ENCODE measurements at places on chromosomes 12 and 14. TPM values are rescaled to one million over a fixed set of nuclear protein-coding genes. Genes with fewer than 3 reads are reported as not detected.

C14orf93 gene
- 14.9 TPM for total RNA-seq

ANO2 gene
- 94.8 TPM for total RNA-seq

SIRT4 gene
- 9.5 TPM for total RNA-seq

ARHGDIB gene
- 23.1 TPM for total RNA-seq

IL22 gene
- not detected for total RNA-seq

ZDHHC22 gene
- 5.6 TPM for total RNA-seq

KRT86 gene
- not detected for total RNA-seq

ADCK1 gene
- total RNA-seq = 10.6 TPM

AICDA gene
- total RNA-seq = 0.66 TPM

KRT83 gene
- total RNA-seq = not detected

EGLN3 gene
- 31.7 TPM for total RNA-seq

HPD gene
- total RNA-seq = 0.77 TPM

GPR68 gene
- total RNA-seq = 2.1 TPM

HOTAIR gene
- not detected for total RNA-seq
